Activated T-helper 1 cell treated with anti-CD3 and anti-CD28 coated beads, Interleukin-12 subunit alpha, Interleukin-12 subunit beta, Interleukin-2, Interleukin-4 antibody, amounts not matched to agents 30 ng/mL and 10 ng/mL and 1 ng/mL, durations not matched to agents 14 hours and 24 hours and 36 hours (primary cell): ENCODE measurements at places on chromosomes 5 and 9.
A peak's percentile ranks its signal among the peaks of the same experiment; 100 is the strongest.

DNA sequence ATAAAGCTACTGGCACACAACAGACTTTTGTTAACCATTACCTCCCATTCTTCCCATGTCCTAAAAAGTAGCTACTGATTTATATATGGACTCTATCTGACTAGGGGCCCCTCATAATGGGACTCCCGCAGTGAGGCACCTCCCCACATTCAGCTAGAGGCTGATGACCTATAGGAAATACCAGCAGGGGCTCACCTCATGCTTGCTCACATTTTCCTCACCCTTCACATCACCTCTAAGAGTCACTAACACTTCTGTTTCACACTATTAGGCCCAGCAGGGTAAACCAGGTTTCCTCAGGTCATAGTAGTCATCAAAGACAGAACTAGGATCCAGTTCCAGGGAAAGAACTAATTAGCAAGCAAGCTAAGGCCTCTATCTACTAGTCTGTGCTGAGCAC lies 60.7 kb downstream of the PRELID2 start:
- no peak for DNase-seq

DNA sequence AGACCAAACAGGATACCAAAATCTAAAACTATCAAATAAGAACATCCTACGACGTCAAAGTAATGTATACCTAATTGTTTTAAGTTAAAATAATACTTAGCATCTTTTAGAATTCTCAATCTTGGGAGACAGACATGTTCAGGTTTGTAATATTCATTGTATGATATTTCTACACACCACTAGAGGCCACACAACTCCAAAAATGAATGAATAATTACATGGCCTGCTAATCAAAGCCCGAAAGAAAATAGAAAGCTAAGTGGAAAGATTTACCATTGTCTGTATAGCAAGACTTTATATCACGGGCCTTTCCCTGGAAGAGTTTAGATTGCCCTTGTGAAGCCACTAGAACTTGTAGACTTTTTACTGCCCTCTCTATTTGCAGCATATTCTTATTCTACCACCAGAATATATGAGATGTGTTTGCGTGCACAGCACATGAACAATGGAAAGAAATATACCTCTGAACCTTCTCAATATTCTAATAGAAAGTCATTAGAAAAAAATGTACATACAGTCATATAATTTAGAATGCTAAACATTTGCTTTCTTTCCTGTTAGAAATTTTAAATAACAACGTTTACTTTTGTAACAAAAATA lies 380.1 kb upstream of the NUDT12 start:
- no peak for DNase-seq

DNA sequence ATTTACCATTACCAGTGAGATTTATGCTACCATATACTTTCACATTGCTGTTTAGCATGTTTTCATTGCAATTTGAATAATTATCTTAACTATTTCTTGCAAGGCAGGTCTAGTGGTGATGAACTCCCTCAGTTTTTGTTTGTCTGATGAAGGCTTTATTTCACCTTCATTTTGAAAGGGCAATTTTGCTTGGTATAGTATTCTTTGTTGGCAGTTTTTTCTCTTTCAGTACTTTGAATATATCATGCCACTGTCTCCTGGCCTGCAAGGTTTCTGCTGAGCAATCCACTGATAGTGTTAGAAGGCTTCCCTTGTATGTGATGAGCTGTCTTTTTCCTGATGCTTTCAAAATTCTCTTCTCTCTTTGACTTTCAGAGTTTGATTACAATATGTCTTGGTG lies 188.0 kb downstream of the MARCHF11 start:
- no peak for DNase-seq

DNA sequence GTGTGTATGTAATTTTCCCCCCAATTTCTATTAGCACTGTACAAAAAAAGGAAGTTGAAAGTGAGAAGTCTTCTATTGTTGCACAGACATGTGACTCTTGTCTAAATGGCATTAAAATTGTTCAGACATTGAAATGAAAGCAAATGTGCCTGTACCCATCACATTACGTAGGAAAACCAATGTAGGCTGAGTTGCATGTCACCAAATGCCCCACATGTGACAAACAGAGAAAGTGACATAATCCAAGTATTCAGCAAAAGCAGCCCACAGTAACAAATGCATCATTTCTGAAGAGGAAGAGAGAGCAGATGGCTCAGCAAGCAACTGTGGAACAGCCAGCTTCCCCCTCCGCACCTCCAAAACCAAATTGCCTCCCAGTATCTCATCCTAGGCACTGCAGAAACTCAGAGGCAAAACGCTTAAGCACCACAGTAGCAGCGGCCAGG lies 161.5 kb upstream of the NR4A3 start:
- DNase-seq: no peak

DNA sequence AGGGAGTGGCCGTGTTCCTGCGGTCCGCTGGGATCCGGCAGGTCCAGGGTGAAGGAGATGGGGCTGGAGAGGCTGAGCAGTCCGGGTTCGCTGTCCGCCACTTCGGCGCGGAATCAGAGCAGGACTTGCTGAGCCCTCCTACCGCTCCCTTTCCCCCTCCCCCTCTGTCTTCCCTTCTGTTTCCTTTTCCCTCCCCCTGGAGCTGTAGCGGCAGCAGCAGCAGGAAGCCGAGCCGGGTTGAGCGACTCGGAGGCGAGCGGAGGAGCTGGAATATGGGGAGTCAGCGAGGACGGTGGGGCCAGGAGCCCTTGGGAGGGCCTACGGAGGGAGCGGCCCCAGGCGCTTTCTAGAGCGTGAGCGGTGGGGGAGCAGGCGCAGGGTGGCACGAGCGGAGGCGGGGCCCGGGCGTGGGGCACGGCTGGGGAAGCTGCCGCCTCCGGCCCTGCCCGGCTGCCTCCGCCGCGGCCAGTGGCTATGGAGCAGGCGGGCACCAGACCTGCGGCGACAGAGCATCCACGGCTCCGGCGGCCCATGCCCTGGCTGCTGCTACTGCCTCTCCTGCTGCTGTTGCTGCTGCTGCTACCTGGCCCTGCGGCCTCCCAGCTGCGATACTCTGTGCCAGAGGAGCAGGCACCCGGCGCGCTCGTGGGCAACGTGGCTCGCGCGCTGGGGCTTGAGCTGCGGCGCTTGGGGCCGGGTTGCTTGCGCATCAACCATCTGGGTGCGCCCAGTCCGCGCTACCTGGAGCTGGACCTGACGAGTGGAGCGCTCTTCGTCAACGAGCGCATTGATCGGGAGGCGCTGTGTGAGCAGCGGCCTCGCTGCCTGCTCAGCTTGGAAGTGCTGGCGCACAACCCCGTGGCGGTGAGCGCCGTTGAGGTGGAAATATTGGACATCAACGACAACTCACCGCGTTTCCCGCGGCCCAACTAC lies at the start of gene PCDHAC2:
Gene PCDHAC2, plus strand, starts transcription at position 184 of the 933 bp plus-strand sequence. Its CDS starts 291 bp downstream, at position 475.
- no peak for DNase-seq

DNA sequence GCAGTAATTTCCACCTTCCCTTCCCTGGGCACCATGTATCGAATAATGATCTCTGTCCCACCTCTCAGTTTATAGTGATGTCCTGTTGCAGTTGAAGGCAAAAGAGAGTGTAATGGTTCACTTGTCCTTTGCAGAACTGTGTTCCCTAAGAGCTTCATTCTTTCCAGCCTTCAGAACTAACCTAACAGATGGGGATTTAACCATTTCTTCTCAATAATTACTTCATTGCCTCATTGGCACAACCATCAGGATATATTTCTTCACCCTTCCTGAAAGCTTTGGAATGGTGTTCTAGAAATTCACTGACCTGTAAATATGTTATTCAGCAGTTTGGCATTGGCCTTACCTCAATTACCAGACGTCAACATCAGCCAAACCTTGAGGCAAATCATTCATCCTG lies 83.9 kb upstream of the PRRC1 start:
- no peak for DNase-seq

DNA sequence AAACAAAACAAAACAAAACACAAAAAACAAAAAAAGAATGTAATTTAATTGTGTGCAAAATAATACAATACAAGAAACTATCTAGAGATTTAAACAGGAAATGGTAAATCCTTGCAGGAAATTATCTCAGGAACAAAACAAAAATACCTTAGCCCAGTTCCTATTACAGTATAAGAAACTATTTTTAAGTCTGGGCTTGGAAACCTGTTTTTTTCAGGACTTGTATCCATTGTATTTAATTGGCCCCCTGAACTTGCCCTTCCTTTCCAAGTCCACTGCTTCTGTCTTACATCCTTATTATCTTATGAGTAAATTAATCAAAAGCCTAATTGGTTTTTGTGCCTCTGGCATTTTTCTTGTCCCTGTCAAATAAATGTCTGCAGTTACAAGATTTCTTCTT lies 48.5 kb downstream of the ST8SIA4 start:
- no peak for DNase-seq

DNA sequence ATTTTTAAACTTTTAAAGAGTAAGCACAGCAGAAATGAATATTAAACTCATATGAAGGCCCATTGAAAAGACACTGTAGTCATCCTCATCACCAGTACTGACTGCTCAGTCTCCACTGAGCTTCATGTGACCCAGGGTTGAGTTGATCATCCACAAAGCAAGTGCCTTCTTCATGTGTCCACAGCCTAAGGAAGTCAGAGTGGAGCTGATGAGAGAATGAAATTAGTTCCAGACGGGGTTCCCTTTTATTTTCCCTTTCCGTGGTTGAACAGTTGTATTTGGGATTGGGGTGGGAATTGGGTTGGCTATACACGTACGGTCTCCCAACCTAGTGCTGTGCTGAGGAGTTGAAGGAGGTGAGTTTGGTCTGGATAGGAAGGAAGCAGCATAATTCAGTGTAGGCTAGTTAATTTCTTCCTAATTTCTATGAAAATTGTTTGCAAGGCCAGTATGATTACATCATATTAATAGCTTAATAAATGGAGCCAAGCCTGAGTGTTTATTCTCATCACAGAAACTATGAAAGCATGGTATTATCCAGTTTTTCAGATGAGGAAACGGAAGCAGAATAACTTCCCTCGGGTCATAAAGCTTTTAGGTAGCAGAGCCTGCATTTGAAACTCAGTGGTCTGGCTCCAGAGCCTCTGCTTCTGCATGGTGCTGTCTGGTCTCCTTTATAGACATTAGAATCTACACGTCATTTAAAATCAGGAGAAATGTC lies 103.9 kb upstream of the DMRT1 start:
- DNase-seq: no peak

GRCh38 chr9:17631396-17631795 lies 52.5 kb downstream of the SH3GL2 start:
- no peak for DNase-seq

GRCh38 chr5:135950611-135951010 lies 4.2 kb downstream of the LECT2 start:
- DNase-seq: no peak

DNA sequence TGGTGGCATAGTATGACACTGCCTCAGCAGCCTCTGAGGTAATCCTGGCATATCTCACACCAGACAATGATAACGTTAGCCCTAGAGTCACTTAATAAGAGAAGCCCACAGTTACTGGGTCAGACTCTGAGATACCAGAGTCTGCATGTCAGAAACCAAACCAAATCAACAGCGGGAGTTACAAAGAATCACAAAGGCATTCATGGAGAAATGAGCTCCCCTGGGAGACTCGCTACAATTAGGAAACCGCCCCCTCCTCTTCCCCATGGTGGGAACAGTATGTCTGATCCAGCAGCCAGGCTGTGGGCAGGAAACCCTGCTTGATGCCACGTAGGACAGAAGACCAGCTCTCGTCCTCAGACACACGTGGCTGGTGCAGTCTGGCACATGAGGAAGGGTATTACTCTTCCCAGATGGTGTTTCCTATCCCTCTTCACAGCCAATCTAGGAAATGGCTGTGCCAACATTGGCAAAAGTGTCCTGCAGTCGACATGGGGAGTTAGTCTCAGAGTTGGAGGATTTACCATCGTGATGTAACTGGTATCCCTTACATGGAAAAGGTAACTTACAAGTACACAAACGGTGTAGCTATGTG lies 485.4 kb downstream of the ZNF608 start:
- DNase-seq: no peak

- no peak for DNase-seq
These were observed 324.5 kb downstream of the SLIT3 start for GRCh38 chr5:168976311-168976970.

DNA sequence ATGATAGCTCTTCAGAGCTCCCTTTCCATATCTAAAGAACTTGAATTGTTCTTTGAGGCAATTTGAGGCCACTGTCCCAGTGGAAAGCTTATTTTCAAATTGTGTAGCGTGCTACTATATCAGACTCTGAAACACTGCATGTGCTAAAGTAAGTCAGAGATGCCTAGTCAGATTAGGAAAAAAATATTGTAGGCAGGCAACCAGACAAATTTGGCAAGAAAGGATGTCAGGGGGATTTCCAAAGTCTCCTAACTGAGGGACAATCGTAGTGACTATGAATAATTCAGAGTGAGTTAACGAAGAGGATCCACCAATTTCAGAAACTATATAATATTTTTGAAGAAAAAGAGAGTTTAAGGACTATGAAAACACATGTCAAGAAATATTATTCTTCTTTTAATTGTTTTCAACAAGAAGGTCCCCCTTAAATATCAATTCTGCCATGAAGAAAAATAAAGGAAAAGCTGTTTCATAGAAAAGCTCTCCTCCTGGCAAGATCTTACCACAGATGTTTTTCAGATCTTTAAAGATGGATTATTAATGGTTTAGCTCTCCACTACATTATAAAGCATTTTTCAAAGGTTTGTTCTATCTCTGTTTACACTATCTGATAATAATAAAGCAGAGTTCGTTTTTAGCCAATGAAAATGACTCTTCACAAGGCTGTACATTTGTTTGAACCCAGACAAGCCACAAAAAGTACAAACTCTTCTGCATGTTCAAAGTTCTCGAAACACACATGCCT lies 273.5 kb upstream of the PTGER4 start:
- peak; percentile 42 for DNase-seq

- no peak for DNase-seq
These were observed 53.8 kb downstream of the GRIN3A start for GRCh38 chr9:101684665-101685064.

DNA sequence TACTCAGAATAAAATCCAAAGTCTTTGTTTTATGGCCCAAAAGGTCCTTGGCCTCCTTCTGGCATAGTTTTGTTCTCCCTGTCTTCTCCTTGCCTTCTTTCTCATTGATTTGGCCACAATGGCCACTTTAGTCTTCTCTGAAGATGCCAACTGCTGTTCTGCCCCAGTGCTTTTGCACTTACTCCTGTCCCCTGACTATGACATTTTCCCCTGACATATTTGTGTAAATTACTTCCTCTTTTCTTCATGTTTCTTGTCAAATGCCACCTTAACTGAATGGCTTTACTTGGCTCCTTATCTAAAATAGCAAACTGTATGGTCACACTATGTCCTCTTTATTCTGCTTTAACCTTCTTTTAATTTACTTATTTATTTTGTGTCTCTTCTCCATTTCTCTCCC lies 484.7 kb upstream of the ARRDC3 start:
- no peak for DNase-seq
